ENCODE measurements at places on chromosomes 6 and 20.

DNA sequence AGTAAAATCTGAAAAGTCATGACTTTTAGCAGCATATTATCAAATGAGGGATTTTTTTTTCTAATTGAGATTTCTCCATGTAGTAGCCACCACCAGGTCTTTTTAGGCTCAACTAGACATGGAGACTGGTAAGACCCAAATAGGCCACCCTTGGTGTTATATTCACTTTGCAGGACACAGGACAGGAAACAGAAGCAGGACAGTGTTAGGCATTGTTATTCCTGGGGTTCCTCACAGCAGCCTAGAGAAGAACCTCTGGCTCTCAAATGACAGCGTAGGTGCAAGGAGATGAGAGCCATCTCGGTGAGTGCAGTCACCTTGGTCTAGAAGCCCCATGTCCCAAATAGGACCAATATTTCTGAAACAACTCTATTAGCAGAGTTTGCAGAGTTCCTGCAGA lies 19.2 kb upstream of the PBOV1 start:
- no peak for DNase-seq

DNA sequence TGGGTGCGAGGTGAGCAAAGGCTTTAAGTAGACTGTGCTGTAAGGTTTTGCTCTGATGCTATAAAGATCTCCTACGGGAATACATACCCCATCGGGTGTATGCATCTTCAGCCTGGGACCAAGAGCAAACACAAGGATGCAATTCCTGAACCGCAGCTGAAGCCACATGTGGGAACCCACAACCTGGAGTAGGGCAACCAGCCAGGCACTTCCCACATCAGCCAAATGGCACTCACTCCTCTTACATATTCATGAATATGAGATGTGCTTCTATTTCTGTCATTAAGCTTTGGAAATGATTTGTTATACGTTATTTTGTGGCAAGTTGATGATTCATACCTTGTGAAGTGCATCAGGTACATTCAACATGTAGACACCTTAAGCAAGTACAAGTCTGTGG lies 619.2 kb downstream of the C6orf118 start:
- DNase-seq, result no peak

DNA sequence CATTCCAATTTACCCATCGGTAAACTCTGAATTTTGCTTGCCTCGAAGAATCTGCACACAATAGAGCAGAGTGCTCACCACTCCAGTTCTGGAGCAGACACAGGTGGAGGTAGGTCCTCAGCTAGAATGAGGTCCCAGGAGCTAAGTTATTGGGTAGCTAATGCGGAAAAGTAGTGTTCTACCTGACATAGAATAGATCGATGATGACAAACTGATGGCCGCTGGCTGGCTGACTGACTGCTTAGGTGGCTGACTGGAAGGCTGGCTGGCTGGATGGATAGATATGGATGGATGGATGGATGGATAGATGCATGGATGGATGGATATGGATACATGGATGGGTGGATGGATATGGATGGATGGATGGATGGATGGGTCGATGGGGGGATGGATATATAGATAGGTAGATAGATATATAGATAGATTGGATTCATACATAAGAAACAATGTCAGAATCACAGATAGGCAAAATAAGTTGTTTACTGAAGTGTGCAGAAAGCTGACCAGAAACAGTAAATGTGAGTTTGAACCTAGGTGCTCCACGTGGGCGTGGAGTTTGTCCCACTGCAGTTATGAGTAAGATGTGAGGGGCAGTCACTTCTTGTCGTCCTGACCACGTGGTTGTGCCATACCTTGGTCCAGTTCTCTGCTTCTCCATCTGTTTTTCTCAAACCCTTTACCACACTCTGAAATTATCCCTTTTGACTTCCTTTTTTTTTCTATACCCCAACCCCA lies 62.1 kb downstream of the TBXT start:
- DNase-seq, result no peak

GRCh38 chr6:129957941-129958898 lies 60.2 kb upstream of the L3MBTL3 start:
- DNase-seq, result no peak

GRCh38 chr6:81813305-81813704 lies 60.8 kb upstream of the TENT5A start:
- DNase-seq, result no peak

DNA sequence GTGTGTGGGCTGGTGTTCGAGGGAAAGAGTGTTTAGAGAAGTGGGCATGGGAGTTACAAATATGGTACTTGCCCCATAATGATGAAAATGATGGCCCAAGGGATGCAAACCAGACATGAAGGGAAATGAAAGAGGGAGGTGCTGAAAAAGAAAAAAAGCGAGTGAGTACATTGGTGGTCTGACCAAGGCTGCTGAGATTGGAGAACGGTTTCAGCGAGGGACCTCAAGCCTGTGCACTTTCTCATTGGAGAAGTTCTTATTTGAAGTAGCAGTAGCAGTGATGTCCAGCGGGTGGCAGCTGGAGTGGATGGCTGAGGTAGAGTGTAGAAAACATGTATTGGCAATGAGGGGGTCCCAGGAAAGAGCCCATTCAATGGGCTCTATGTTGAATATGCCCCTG lies 54.8 kb downstream of the TNFAIP3 start:
- DNase-seq, result no peak

GRCh38 chr20:46111028-46111835 lies 6.9 kb upstream of the CD40 start:
- DNase-seq, result no peak

GRCh38 chr6:27439371-27439770 lies 33.5 kb downstream of the ZNF184 start:
- no peak for DNase-seq

Measured in activated naive CD8-positive, alpha-beta T cell treated with anti-CD3 and anti-CD28 coated beads, Interleukin-2, amount 50 U/mL, for 16 hours (primary cell).